ENCODE measurements at places on chromosomes 7 and 10. TPM values are rescaled to one million over a fixed set of nuclear protein-coding genes. Genes with fewer than 3 reads are reported as not detected.

DNA sequence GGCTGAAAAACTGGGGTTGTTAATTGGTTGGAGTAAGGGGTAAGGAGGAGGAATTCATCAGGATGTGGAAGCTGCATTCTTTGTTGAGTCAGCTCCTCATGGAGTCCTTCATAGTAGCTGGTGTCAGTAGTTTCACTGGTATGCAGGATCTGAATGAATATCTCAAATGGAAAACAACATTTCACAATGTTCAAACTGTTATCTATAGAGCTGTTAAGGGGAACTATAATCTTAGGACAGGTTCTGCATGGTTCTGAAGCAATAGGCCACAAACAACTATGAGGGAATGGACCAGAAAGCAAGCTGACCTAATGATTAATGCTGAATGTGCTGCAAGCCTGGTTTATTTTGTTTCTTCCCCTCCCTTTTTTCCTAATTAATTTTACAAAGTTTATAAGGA lies 225.8 kb downstream of the IPMK start:
- H3K36me3 ChIP-seq, result peaks cover 2% of the 10 kb centered on the region
- DNase-seq, result no peak
- no peak overlapping the region for H3K4me3 ChIP-seq
- H3K27ac ChIP-seq, result no peak overlapping the region
- H3K27me3 ChIP-seq, result peaks cover 4% of the 10 kb centered on the region
- H3K4me1 ChIP-seq, result peaks cover 7% of the 10 kb centered on the region

DNA sequence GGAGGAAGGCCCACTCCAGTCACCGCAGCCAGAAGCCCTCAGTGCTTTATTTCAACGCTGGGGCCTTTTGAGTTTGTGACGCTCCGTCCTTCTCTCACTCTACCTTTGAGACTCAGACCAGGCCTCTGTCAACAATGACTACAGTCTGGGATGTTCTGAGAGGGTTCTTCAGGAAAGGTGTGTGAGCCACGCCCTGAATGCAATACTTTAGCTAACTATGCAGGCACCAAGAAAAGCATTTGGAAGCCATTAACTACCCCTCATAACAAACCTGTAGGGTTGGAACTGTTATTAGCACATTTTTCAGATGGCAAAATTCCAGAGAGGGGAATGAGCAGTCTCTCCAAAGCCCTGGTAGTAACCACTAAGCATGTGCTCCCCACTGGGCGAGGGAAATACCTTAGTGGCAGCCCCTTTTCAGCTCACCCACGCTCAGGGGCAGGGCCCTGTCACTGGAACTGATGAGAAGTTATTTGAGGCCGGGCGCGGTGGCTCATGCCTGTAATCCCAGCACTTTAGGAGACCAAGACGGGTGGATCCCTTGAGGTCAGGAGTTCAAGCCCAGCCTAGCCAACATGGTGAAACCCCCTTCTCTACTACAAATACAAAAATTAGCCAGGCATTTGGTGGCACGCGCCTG lies 5.7 kb upstream of the ARPC1B start:
- H3K4me1 ChIP-seq, result peaks cover 36% of the 10 kb centered on the region
- H3K27ac ChIP-seq, result peak overlapping the region; percentile 6
- H3K4me3 ChIP-seq, result no peak overlapping the region
- H3K36me3 ChIP-seq, result peaks cover 16% of the 10 kb centered on the region
- H3K27me3 ChIP-seq, result no peaks in the 10 kb centered on the region

DNA sequence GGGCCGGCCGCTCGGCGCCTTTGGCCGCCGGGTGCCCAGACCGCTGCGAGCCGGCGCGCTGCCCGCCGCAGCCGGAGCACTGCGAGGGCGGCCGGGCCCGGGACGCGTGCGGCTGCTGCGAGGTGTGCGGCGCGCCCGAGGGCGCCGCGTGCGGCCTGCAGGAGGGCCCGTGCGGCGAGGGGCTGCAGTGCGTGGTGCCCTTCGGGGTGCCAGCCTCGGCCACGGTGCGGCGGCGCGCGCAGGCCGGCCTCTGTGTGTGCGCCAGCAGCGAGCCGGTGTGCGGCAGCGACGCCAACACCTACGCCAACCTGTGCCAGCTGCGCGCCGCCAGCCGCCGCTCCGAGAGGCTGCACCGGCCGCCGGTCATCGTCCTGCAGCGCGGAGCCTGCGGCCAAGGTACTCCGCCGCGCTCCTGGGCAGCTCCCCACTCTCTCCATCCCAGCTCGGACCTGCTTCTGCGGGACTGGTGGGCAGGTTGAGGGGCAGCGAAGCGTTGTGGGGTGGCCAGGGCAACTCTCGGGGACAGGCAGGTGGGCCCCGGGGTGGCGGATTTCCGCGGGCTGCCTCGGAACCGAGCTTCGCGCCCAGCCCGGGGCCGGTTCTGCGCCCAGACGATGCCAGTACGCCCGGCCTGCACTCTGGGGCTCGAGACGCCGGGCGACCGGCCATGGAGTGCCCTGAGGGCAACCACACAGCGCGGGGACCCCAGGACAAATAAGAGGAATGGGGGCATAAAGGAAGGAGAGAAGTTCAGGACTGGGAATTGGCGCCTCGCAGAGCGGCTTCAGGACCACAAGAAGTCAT lies 578 bp downstream of the HTRA1 start:
- peaks cover 15% of the 10 kb centered on the region for H3K36me3 ChIP-seq
- peak overlapping the region; percentile 95 for H3K4me3 ChIP-seq
- H3K27ac ChIP-seq, result peak overlapping the region; percentile 89
- H3K27me3 ChIP-seq, result no peaks in the 10 kb centered on the region

GRCh38 chr7:127938588-127938987 lies 92.6 kb downstream of the LRRC4 start:
- H3K4me1 ChIP-seq, result peaks cover 37% of the 10 kb centered on the region
- peaks cover 9% of the 10 kb centered on the region for H3K36me3 ChIP-seq
- no peaks in the 10 kb centered on the region for H3K27me3 ChIP-seq
- no peak for DNase-seq
- H3K4me3 ChIP-seq, result no peak overlapping the region
- H3K27ac ChIP-seq, result peak overlapping the region; percentile 74

DNA sequence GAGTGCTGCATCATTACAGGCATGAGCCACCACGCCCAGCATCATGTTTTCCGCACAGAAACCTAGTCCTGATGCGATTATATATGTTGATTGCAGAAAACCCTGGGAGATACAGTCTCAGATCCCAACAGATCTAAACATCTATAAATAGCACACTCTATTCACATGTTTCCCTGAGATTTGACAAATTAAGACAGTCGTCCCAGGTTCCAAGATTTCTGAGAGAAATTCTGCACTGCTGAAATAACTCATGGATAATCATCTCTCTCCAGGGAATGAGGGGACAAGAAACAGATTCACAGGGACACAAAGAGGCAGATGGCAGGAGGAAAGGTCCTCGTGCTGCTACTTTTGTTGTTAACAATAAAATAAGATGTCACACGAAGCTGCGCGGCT lies 393.1 kb upstream of the CELF2 start:
- no peak for DNase-seq
- no peaks in the 10 kb centered on the region for H3K36me3 ChIP-seq
- peaks cover 3% of the 10 kb centered on the region for H3K4me1 ChIP-seq
- no peak overlapping the region for H3K27ac ChIP-seq

GRCh38 chr7:138926241-138926612 lies 55.0 kb downstream of the KIAA1549 start:
- peaks cover 27% of the 10 kb centered on the region for H3K4me1 ChIP-seq
- no peaks in the 10 kb centered on the region for H3K36me3 ChIP-seq
- DNase-seq, result no peak

- H3K27me3 ChIP-seq, result no peaks in the 10 kb centered on the region
- peaks cover 43% of the 10 kb centered on the region for H3K4me1 ChIP-seq
- no peak overlapping the region for H3K4me3 ChIP-seq
Measured at GRCh38 chr7:106015381-106016218, 52.5 kb downstream of the CDHR3 start.

KLLN gene
- total RNA-seq, result 0.72 TPM

ANXA7 gene
- 102 TPM for total RNA-seq

NPFFR1 gene
- total RNA-seq, result not detected
